HT-29 (cell line): ENCODE measurements at places on chromosomes 6 and 20. TPM values are rescaled to one million over a fixed set of nuclear protein-coding genes. Genes with fewer than 3 reads are reported as not detected.

The MACROD2 gene
- 2.2 and 2.3 TPM in 2 replicates for total RNA-seq

The TEAD3 gene
- total RNA-seq, result 25.7 and 27.4 TPM in 2 replicates

The LGSN gene
- not detected in 2 replicates for total RNA-seq

The TIAM2 gene
- total RNA-seq, result 1.3 and 2.0 TPM in 2 replicates
